ENCODE measurements at places on chromosomes 3 and 15.

DNA sequence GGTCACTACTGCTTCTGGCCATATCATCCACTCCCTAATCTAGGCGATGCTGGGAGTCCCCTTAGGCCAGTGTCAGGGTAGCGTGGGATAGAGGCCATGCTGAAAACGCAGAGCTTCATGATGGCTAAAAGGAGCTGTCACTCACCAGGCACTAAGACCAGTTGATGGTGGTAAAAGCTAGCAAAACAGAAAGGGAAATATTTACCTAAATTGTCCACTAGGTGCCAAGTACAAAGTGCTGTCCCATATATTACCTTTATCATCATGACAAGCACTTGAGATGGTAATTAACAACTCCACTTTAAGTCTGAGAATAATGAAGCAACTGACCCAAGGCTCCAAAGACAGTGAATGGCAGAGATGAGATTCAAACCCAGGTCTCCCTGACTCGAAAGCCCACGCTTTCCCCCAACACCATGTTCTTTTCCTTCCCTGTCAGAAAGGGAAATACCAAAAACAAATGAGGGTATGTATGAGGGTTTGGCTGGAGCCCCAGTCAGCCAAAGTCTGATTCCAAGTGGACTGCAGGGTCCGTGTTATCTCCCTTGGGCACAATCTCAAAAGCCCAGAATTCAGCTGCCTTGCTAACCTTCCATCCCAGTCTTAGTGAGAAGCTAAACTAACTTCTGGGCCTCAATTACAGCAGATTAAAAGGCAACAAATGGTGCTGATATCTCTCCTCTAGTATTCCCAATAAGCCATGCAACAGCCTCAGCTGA lies 84.7 kb downstream of the RBPMS2 start:
- DNase-seq: no peak

DNA sequence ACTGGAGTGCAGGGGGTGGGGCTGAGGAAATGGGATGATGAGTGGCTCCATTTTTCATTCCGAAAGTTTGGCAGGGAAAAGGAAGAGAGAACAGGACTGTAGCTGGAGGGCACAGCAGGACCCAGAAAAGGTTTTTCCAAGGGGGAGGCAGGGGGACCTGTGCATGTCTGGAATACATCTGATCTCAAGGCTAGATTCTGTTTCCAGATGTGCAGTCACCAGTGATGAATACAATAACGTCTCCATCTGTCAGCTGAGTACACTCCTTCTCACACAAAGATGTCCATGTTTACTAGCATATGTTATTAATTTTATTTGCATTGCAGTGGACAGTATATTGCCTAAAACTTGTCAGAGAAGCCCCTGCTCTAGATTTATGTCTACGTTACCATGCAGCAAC lies 39.9 kb upstream of the PRTG start:
- DNase-seq: no peak

GRCh38 chr3:23815879-23816278 lies 10.1 kb downstream of the UBE2E1 start:
- DNase-seq: no peak

- peak; percentile 74 for DNase-seq
Observed at GRCh38 chr15:101641129-101641764, 10.9 kb downstream of the TM2D3 start.

GRCh38 chr3:122975924-122976293 lies 51.7 kb downstream of the SEMA5B start:
- DNase-seq: peak; percentile 14

- no peak for DNase-seq
Observed at GRCh38 chr15:57184502-57184901, 191.8 kb upstream of the CGNL1 start.

DNA sequence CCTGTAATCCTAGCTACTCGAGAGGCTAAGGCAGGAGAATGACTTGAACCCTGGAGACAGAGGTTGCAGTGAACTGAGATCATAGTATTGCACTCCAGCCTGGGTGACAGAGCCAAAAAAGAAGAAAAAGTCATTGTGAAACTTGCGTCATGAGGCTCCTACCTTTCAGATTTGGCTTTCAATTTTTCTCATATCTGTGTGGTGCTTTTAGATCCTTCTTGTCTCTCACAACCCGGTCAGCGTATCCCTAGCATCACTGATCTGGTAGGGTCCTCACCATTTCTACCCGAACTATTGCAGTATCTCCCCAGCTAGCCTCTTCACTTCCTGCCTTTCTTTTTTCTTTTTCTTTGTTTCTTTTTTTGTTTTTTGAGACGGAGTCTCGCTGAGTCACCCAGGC lies 21.6 kb upstream of the GCNT3 start:
- DNase-seq: no peak

DNA sequence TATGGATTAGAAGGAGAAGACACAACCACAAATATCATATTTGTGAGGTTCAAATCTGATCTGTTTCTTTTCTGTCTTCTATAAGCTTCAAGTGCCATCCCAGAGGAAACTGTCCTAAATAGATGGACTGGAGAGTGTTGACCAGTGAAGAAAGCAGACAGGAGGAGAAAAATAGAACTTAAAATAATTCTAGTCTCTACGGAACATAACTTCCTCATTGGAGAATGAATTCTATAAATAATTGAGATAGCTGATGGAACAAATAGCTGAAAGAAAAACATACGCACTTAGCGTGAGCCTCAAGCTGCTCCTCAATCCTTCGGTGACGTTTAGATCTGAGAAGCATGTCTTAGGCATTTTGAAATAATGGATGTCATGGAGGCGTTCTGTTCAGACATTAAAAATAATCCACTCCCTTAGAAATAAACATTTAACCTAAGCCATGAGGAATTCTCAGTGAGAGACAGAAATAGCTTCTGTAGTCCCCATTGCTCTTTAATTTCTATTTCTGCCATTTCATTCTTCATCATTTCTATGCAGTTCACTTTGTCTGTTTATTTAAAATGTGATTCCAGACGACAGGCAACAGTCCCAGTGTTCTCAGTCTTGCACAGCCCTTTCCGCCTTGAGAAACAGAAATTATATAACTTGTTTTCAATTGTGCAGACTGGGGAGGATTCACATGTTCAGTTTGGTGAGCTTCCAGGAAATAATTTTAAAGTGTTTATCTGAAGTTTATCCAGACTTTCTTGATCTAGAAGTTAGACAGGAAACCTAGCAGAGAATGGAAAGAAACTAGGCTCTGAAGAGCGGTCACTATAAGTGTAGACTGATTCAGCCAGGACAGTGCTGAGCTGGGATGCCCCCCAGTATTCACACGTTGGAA lies 97.3 kb downstream of the NR1D2 start:
- DNase-seq: no peak

DNA sequence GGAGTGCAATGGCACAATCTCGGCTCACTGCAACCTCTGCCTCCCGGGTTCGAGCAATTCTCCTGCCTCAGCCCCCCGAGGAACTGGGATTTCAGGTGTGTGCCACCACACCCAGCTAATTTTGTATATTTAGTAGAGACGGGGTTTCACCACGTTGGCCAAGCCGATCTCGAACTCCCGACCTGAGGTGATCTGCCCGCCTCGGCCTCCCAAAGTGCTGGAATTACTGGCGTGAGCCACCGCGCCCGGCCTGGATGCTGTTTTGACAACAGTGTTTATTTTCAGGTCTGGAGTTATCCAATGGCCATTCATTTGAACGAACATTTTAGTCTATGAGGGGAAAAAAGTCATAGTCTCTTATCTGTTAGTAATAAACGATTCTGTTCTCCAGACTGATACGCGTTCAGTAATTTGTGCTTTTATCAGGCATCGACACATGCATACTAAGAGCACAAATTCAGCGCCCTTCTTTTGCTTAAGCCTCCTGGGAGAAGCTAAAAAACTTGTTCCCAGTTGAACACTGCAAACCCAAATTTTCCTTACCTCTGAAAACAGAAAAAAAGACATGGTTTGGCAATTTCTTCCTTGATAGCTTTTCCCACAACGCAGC lies 1.3 kb downstream of the B3GALNT1 start:
- no peak for DNase-seq

- no peak for DNase-seq
Observed at GRCh38 chr3:63800097-63800496, 19.0 kb upstream of the C3orf49 start.

DNA sequence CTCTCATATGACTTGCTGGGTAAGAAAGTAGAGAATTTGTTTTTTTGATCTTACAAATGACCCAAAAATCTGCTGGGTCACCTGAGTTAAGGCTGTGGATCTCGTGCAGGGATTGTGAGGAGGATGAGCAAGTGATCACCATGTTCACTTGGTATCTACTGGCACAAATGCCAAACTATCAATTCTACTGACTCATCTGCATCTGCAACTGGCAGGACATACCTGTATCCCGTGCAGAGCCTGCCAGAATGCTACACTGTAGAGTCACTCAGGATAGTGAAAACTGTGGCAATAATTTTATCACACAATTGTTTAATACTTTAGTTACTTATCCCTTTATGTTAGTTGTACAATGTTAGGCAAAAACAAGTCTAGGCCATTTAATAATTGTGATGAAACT lies 129.6 kb upstream of the PLXND1 start:
- no peak for DNase-seq

DNA sequence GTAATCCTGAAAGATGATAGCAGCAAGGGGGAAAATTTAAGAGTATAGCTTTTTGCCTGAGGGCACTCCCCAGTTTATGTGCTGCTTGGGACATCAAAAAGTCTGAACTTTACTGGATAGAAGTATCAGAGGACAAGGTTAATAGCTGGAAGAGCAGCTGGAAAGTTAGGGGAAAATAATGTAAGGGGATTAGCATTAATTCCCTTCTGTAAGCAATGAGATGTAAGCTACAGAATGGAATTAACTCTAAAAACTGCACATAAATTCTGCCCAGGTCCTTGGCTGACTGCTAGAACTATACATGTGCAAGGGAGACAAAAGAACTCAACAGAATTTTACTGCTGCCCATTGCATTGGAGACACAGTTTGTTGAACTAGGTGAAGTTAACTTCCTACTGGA lies 55.6 kb downstream of the ATP11B start:
- DNase-seq: no peak

DNA sequence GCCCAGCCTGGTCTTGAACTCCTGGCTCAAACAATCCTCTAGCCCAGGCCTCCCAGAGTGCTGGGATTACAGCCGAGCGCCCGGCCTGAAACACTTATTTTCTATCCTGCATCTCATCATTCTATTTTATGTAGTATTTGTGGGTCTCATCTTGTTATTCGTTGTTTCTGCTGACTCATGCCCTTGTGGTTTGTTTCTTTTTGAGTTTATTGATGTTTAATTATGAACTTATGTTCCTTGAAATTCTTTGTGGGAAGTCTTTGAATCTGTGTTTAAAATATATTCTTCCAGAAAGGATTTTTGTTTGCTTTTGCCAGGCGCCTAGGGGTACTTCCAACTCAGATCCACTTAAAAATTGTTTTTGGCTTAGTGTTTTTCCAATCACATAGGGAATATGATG lies 78.3 kb upstream of the C15orf39 start:
- DNase-seq: no peak

DNA sequence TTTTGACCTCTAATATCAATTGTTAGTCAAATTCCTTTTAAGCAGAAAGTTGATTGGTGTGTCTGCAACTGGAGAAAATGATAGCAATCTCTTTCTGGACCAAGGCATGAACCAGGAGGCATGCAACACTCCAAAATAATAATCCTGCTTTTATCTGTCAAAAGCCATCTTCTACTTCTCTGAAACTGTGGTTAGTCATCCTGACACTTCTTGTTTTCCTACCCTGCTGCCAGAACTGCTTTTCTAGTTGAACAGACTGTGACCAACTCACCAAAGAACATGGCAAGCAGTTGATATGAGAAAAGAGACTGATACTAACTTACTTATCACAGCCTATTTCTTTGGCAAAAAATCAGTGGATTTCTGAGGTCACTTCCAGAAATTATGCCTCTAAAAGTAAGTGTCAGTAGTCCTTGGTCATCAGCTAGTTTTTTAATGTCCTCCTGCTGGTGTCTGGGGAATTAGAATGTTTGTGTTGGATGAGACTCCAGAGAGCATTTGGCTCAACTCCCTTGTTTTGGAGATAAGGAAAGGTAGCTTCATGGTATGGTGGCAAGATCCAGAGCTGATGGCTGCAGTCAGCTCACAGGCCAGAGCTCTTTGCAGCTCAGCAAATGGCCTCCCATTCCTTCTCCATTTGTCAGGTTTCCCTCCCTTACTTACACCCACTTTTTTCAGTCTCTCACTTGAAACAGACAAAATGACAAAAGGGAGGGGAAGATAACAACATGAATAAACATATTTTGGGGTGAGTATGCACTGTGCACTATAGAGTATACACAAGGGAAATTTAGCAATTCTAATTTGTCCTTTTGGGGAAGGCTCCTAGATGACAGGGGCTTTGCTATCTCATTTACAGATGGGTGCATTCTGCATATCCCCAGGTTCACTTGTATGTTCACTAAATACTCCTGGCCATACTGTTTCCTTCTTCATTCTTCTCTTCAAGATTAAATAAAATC lies 7.0 kb downstream of the CRYGS start:
- no peak for DNase-seq

DNA sequence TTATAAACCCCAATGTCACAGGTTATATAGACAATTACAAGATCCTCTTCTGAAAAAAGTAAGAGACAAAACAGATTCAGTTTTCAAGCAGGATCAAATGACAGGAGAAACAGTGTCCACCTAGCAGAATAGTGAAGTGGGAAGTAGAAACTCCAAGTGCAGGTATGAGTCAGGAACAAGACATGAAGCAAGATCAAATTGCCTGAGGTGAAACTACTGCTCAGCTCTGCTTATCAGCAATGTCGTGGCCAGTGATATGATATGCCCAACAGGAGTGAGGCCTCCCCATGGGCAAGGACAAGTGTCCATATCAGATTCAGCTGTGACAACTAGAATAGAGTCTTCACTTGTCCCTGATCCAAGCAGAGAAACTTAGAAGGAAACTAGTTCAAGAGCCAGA lies 100.0 kb downstream of the ZMAT3 start:
- no peak for DNase-seq

- DNase-seq: no peak
Observed at GRCh38 chr3:190384309-190384756, 3.6 kb upstream of the CLDN16 start.

DNA sequence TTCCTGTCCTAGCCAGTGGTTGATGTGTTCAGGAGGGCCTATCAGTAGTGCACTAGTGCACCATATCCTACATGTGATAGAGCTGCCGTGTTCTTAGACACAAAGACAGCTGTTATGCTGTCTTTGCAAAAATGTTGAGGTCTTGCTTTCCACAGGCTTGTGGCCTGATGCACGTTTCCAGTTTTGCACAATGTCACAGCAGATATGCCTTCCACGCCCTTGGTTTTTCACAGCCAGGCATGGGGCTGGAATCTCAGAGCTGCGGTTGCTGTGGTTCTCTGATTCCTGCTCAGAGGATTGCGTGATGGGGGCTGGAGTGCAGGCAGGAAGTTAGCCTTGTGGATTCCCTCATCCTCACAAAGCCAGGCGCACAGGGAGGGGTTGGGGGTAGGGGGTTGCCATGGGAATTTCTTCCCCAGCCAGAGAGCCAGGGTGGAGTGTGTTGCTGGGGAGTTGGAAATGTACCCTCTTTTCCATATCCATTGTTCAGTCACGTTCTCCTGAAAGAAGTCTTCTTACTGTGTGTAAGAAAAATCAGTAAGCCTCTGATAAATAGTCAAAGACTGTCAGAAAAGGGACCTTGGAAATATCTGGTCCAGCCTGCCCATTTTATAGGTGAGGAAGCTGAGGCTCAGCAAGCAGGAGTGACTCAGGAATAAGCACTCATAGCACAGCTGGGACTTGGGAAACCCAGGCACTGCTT lies 79.4 kb downstream of the SMAD3 start:
- no peak for DNase-seq

- no peak for DNase-seq
Observed at GRCh38 chr15:98889930-98890695, 117.5 kb downstream of the PGPEP1L start.
